ENCODE measurements at places on chromosomes 1 and 21. TPM values are rescaled to one million over a fixed set of nuclear protein-coding genes. Genes with fewer than 3 reads are reported as not detected.

Gene CHI3L2
- 30.6 TPM for total RNA-seq

Gene AGMAT
- total RNA-seq, result 3.4 TPM

Gene LIX1L
- total RNA-seq, result 31.3 TPM

Gene C1orf185
- total RNA-seq, result not detected

Gene DNALI1
- total RNA-seq, result not detected

Gene ADGRB2
- total RNA-seq, result 1.2 TPM

Gene GCSAML
- 0.57 TPM for total RNA-seq

Gene CRYBG2
- total RNA-seq, result not detected

Gene SEMA6C
- total RNA-seq, result 2.9 TPM

Gene ANKRD65
- total RNA-seq, result not detected

Gene S100A8
- not detected for total RNA-seq

Data from natural killer cell treated with Interleukin-12 subunit alpha and Interleukin-12 subunit beta and Interleukin-15 and Interleukin-18, amount 100 ng/mL, for 72 hours (primary cell).